ENCODE measurements at places on chromosomes 2 and 18. TPM values are rescaled to one million over a fixed set of nuclear protein-coding genes. Genes with fewer than 3 reads are reported as not detected.

Gene IL36A
- not detected for total RNA-seq

Gene NEURL3
- 0.62 TPM for total RNA-seq

Gene DPP10
- not detected for total RNA-seq

Gene RAB17
- 0.29 TPM for total RNA-seq

Gene RPRM
- not detected for total RNA-seq

Gene MEP1B
- total RNA-seq, result 0.10 TPM

Gene RAB27B
- total RNA-seq, result 11.1 TPM

Gene PRPF40A
- total RNA-seq, result 79.9 TPM

Gene ZNF396
- total RNA-seq, result 0.88 TPM

Gene HOXD8
- 5.3 TPM for total RNA-seq

Gene ASPRV1
- total RNA-seq, result 0.25 TPM

Gene TGOLN2
- 104 TPM for total RNA-seq

Gene ALPG
- 0.38 TPM for total RNA-seq

Gene FBXO48
- 0.58 TPM for total RNA-seq

Gene LIMS2
- 6.3 TPM for total RNA-seq

Gene CMPK2
- total RNA-seq, result 0.78 TPM

Gene UGT1A5
- total RNA-seq, result 0.13 TPM

Gene BBS5
- 5.4 TPM for total RNA-seq

Gene TMEFF2
- total RNA-seq, result 0.40 TPM

Gene HS6ST1
- 12.2 TPM for total RNA-seq

Gene SLC23A3
- total RNA-seq, result 0.82 TPM

Gene KIF1A
- total RNA-seq, result 1.4 TPM

Gene MAB21L4
- 0.22 TPM for total RNA-seq

Gene RNPEPL1
- 57.2 TPM for total RNA-seq

Gene DTNA
- total RNA-seq, result 0.31 TPM

Gene LYG2
- 0.18 TPM for total RNA-seq

Gene RESP18
- not detected for total RNA-seq

Gene TCF23
- not detected for total RNA-seq

Gene AGXT
- not detected for total RNA-seq

Gene RNF103
- 54.4 TPM for total RNA-seq

Gene NMS
- total RNA-seq, result not detected

Gene DSG2
- 57.7 TPM for total RNA-seq

Gene MAP2
- 1.9 TPM for total RNA-seq

Gene MARCHF4
- total RNA-seq, result 25.5 TPM

Gene ITPRIPL1
- total RNA-seq, result not detected

Gene DUSP28
- 7.9 TPM for total RNA-seq

Gene PAX3
- not detected for total RNA-seq

Gene CDH20
- not detected for total RNA-seq

Gene ZBTB7C
- total RNA-seq, result 0.23 TPM

Gene SLC11A1
- 0.08 TPM for total RNA-seq

Gene BMP10
- not detected for total RNA-seq

Gene RHBDD1
- 6.7 TPM for total RNA-seq

Gene GPR17
- total RNA-seq, result not detected

Gene G6PC2
- total RNA-seq, result not detected

Gene TSPYL6
- total RNA-seq, result not detected

Gene PSMA8
- not detected for total RNA-seq

Gene CNOT9
- total RNA-seq, result 40.7 TPM

Gene CXCR4
- 0.56 TPM for total RNA-seq

Gene FSHR
- total RNA-seq, result not detected

Gene AQP12B
- not detected for total RNA-seq

Gene NYAP2
- not detected for total RNA-seq

Gene ZNF512
- 20.3 TPM for total RNA-seq
